Left kidney (tissue), 8 donors: ENCODE measurements at places on chromosomes 7 and 10.

GRCh38 chr7:3241686-3242258 lies 59.3 kb upstream of the SDK1 start:
- no peak for DNase-seq

DNA sequence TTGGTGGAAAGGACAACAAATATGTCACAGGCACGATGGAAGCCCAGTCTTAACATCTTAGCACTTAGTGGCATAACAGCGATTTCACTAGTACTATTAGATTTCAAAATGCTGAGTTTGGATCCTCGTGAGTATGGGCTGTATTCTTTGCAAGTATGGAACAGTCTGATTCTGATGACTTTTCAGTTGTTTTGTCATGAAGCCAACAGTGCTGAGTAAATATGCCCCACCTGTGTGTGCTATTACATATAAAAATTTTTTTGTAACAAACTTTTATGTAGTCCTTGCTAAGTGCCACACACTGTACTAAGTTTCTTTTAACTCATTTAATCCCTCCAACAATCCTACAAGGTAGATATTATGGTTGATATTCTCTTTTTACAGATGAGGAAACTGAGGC lies 30.8 kb downstream of the MTURN start:
- no peak for DNase-seq

GRCh38 chr7:123571684-123572083 lies 14.1 kb upstream of the NDUFA5 start:
- DNase-seq, result no peak

- DNase-seq, result no peak
Observed at GRCh38 chr7:128869138-128869943, 6.7 kb downstream of the ATP6V1F start.

DNA sequence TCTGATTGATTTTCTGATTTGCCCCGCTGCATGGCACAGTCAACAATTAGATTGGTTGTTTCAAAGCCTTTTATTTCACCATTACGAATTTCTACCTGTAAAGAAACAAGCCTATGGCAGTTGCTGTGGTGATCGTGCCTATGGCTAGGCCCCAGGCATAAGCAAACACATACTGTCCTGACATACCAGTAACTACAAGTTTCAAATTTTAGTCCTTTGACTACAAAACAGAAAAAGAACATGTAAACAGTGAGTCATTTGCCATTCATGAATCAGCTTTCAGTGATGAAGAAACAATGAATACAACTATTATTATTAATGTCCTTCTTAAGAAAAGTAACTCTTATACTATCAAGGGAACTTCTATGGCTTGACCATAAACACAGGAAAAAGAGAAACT lies 168.0 kb upstream of the LRRN3 start:
- DNase-seq, result no peak
